ENCODE measurements at places on chromosomes 2 and 18. TPM values are rescaled to one million over a fixed set of nuclear protein-coding genes. Genes with fewer than 3 reads are reported as not detected.

- no peak for DNase-seq
Measured at GRCh38 chr2:227906991-227907390, 35.6 kb downstream of the DAW1 start.

DNA sequence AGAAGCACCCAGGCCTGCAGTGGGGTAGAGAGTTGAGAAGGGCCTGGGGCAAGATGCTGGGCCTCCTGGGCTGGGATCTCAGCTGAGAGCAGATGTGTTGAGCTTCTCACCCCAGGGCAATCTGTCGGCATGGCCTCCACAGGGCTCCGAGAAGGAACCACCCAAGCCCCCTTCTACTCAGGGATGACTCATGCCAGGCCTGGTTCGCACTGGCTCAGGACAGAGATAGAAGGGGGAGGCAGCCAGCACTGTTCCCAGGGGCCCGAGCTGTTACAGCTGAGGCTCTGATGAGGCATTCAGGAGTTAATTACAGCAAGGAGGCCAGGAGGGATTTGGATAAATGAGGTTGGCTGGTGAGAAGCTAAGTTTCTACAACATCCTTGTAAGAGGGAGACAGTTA is 62.5 kb downstream of the CENPO start:
- DNase-seq, result no peak

DNA sequence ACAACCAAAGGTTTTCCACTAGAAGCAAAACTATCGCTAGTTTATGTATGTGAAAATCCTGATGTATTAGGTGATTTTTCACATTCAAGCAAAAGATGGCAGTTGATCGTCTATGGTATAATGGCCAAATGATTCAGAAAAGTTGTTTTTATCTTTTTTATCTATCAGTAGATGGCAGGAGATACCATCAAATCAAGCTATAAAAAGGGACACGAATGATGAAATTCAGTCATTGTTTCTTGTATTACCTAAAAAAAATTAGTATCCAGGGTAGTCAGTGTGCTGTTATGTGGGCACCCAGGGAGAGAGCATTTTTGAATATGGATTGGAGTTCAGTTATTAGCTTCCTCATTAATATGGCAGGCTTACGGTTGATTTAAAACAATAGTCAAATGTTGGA is 22.9 kb upstream of the CAVIN2 start:
- DNase-seq, result no peak

GRCh38 chr18:37383036-37383785 is 182.4 kb downstream of the CELF4 start:
- DNase-seq, result no peak

The SLC40A1 gene
- total RNA-seq, result not detected

The REG1B gene
- not detected for total RNA-seq

The C2orf81 gene
- 22.5 TPM for total RNA-seq

The PLCL1 gene
- total RNA-seq, result not detected

The RBM44 gene
- 0.72 TPM for total RNA-seq

The IL36A gene
- total RNA-seq, result not detected

The SH3RF3 gene
- total RNA-seq, result not detected
